ENCODE measurements at places on chromosomes 6 and 20. TPM values are rescaled to one million over a fixed set of nuclear protein-coding genes. Genes with fewer than 3 reads are reported as not detected.

GRCh38 chr20:10660661-10661060 lies 13.1 kb downstream of the JAG1 start:
- DNase-seq, result peak; percentile 39

DNA sequence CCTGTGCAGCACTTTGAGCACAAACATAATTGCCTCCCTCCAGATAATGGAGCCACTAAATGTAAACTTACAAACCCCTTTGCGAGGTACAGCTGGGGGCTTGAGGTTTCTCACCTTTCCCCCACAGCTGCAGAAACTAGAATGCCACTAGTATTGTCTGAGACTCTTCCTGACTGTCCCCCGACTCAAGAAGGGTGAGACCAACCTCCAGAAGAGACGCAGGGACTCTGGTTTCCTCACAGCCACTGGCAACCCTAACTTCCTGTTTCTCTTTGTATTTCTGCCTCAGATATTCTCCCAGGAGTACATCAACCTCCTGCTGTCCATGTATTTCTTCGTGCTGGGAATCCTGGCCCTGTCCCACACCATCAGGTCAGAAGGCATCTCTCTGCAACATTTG lies 23.6 kb downstream of the HM13 start:
- DNase-seq, result no peak

GRCh38 chr20:53678990-53679596 lies 85.5 kb upstream of the ZNF217 start:
- DNase-seq, result no peak

DNA sequence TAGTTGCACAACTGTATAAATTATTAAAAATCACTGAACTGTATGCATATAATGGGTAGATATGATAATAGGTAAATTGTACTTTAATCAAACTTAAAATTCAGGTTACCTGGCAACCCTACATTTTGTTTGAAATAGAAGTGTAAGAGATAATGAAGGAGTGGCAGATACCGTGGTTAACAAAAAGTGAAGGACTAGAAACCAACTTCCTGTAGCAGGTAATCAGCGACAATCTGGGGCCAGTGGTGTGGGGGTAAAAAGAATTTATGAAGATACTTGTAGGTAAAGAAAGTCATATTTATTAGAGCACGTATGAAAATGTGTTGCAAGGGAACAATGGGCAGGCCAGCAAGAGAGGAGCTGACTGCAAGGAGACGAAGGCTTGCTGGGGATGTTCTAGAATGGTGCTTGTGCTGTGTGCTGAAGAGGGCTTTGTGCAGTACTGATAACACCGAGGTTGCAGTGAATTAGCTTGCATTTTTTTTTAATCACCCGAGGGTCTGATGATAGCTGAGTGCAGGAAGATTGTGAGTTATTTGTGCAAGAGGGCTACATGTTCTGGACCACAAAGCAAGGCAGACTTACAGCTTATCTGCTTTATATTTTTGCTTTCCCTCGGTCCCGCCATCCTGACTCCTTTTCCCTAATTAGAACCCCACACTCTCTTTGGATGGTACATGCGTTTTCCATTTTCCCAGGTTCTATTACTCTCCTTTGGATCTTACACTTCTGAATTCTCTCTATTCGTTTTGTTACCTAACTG lies 4.6 kb upstream of the ENPP1 start:
- no peak for DNase-seq

DNA sequence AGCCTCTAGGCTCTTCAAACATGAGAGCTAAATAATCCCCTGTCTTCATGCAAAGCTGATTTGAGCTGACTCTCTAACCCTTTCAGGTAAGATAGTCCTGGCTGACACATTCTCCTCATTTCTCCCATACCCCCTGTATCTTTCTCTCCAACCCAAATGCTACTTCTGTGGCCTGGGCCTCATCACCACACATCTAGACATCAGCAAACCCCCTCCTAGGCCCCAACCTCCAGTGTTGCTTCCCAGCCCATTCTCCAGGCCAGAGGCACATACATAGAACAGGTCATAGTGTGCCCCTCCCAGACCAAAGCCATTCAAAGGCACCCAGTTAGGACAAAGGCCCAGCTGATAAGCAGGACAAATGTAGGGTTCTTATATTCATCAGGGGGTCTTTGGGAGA lies 84.9 kb downstream of the ANKRD60 start:
- DNase-seq, result no peak

GRCh38 chr6:166853371-166854325 lies 102.7 kb downstream of the RNASET2 start:
- no peak for DNase-seq

DNA sequence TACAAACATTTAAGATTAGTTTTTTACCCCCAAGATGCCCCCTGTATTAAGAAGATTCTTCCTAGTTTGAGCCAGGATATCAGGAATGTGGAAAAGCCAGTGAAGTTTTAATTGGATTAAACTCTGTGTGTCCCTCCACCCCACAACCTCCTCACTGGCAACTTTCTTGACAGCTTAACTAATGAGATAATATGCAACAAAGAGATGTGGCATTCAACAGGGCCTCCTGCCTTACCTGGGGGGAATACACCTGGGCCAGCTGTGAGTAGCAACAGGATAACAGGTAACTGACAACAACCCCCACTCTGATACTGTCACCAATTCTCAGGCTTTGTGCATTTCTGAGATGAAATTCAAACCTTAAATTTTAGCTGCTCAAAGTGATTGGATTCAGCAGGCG lies 512.3 kb downstream of the TFAP2B start:
- DNase-seq, result no peak

SLC22A2 gene
- not detected for total RNA-seq
